ENCODE measurements at places on chromosomes 3 and 15. TPM values are rescaled to one million over a fixed set of nuclear protein-coding genes. Genes with fewer than 3 reads are reported as not detected.

MEX3B gene
- total RNA-seq: 1.9 TPM

JAGN1 gene
- 33.4 TPM for total RNA-seq

CD96 gene
- total RNA-seq: 0.42 TPM

MST1 gene
- total RNA-seq: 15.4 TPM

CKMT1B gene
- total RNA-seq: 24.4 TPM

DNA sequence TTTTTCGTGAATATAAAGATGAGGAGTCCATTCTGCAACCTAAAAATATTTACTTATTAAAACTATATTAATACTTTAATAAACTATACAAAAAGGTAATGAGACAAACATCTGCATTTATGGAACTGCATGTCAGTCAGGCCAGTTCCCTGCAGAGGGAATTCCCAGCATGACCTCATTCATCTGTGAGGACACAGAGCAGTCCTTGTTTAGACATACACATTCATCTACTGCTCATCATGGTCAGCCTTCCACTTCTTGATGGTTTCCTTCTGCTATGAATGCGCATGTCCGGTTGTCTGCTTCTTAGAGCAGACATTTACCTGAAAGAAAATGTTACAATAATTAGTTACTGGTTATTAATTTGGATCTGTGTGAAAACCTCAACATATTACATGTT, 3.3 kb upstream of the ACTR8 start:
- DNase-seq: no peak

- no peak for DNase-seq
Measured at GRCh38 chr3:12226031-12226430, 62.8 kb upstream of the PPARG start.

DNA sequence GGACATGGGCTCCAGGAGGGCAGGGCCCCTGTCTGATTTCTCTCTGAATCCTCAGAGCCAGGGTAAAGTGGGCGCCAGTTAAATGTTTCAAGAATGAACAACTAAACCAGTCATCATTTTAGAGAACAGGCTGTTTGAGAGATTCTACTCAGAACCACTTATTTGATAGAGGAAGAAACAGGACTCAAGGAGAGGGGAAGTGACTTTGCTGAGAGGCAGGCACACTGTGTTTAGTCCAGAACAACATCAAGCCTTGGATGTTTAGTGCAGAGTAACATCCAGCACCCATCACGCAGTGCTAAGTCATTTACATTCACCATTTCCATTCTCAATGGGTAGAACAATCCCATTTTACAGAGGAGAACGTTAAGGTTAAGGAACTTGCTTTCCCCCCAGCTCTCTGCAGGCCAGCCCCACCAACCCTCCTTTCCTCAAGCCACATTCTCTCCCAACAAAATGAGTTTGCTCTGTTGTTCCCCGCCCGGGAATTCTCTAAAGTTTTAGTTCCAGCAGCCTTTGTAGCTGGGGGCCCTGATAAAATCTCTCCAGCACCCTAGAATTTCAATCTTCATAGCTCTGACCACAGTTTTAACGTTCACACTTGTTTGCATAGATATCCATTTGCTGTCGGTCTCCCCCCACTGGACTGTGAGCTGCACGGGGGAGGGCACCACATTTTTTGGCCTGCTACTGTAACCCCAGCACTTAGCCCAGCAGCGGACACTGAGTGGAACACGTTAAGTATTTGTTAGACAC, 962 bp downstream of the NMNAT3 start:
- no peak for DNase-seq

GRCh38 chr3:195007151-195007550, 263.8 kb downstream of the XXYLT1 start:
- DNase-seq: no peak

DNA sequence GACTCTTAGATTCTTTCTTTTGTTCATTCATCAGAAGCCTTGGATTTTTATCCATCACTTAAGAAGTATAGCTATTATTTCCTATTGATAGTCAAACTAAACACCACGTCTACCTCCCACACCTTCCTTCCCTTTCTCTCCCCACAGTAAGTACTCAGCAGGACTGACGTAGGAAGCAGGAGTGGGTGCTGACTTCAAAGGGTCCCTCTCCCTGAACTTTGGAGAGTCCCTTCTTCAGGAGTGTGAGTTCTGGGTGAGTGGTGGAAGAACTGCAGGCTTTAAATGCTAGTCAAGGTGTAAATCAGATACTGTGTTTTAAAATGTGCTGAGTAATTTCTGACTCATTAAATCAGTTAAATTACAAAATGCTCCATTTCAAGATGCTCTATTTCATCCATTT, 126.5 kb upstream of the BFSP2 start:
- DNase-seq: no peak

- DNase-seq: no peak
Measured at GRCh38 chr3:61890586-61890985, 329.2 kb downstream of the PTPRG start.

DNA sequence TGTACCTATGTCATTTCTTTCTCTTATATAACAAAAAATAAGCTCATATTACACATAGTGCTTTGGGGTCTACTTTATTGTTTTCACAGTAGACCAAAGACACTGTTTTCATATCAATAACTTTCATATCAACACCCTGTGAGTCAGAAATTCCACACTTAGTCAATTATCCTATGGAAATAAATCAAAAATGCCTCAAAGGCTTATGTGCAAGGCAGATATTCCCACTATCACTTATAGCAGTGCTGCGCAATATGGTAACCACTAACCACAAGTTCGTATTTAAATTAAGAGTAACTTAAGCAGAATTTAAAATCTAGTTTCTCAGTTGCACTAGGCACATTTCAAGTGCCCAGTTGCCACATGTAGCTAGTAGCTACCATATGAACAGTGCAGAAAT, 15.9 kb downstream of the SCG3 start:
- no peak for DNase-seq

GRCh38 chr3:18444595-18445400, 19.7 kb upstream of the SATB1 start:
- no peak for DNase-seq

DNA sequence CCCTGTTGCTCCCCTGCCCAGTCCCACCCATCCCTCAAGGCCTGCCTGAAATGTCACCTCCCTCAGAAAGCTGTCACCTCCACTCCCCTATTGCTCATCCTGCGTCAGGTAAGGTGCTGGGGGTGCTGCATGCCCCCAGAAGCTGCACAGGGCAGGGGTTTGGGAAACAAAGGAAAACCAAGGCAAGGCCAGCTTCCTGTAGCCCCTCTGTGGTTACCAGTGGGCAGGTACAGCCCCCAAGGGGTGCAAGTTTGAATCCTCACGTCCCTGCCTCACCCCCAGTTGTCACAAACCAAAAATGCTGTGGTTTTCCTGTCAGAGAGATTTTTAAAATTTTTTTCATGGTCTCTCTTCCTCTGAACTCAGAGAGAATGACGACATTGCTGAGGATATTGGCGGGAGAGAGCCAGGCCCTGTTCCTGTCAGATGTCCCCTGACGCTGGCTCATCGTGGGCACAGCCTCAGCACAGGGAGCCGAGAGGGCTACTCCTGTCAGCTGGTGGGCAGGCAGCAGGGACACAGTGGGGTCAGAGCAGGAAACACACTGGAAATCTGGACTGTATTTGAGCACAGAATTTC, 27.0 kb downstream of the PSTPIP1 start:
- no peak for DNase-seq

DNA sequence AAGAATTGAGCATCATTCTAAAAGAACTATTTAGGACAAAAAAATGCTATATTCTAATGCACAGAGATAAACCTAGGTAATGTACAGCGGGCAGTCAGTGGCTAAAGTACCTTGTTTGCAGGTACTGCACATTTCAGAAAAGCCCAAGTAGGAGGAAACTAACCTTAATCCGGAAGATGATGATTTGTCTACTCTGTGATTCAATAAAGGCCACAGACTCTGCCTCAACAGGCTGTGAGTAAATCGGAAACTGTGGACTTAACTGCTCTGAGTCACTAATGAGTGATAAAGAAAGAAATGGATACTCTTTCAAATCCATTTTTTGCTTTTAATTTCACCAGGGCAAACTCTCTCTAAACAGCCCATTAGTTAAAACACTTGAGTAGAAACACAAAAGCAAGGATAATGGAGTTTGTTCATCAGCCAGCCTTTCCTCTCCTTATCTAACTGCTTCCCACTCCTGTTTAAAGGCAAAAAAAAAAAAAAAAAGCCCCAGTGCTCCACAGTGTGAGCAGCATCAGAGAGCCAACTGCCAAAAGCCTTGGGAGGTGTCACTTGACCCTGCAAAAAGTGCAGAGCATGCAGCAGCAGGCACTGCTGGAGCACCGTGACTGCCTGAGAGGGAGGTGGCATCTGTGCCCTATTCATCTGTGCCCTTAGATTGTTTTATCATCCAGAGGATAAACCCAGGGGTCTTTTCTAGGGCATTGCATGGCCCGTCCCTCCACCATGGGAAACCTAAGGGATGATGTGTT, 187.7 kb downstream of the SATB1 start:
- DNase-seq: peak; percentile 13

DNA sequence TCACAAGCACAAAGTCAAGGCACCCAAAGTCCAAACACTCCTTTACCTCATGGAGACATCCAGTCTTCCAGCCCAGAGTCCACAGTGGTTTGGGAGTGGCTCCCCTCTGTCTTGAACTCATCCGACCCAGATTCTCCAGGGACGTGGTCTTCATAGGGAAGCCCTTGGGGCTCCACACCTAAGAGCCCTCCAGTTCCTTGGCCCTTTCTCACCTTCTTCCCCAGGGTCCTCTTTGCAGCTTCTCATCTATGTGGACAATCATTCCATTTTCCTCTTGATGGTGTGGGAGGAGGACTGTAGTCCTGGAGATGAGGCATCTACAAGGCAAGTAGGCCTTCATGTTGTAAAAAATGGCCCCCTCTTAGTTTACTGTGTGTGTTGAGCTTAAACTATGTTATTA, 87.3 kb upstream of the RNF7 start:
- DNase-seq: no peak

DNA sequence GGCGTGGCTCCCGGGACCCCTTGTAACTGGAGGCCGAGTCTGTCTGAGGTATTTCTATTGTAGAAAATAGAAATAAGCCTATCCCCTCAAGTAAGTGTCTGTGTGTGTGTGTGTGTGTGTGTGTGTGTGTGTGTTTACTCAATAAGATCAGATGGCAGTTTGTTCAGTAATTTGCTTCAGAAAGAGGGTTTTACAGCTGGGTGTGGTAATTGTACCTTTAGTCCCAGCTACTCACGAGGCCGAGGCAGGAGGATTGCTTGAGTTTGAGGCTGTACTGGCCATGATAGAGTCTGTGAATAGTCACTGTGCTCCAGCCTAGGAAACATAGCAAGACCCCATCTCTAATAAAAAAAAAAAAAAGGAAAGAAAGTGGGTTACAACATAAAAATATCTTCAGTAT, 8.7 kb downstream of the SPINT1 start:
- DNase-seq: no peak

- no peak for DNase-seq
Measured at GRCh38 chr15:72047020-72047419, 70.9 kb downstream of the MYO9A start.

GRCh38 chr3:10337323-10338163, 16.6 kb upstream of the SEC13 start:
- DNase-seq: no peak

DNA sequence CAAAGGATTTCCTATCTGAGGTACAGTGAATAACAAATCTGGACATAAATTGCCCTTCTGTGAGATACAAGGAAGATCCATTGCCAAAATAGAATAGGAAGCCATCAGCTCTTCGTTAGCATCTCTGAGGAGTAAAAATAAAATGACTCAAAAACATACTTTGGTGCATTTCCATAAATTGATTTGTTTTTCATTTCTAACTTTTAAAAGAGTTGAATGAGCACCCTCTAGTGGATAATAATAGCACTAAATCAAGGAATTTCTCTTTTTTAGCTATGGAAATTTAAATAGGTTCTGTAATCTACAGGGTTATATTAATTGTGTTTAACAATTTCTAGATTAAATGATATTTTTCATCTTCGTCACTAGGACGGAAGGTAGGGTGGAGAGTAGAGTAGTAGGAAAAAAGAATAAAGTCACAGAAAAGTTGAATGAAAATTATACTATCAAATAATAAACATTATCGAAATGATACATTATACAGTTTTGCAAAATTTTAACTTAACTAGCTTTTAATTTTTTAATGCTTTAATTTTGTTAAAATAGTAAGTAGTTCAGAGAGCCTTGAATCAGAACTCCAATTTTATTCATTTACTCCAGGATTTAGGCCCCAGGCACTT, 6.4 kb downstream of the NSUN3 start:
- no peak for DNase-seq

DNA sequence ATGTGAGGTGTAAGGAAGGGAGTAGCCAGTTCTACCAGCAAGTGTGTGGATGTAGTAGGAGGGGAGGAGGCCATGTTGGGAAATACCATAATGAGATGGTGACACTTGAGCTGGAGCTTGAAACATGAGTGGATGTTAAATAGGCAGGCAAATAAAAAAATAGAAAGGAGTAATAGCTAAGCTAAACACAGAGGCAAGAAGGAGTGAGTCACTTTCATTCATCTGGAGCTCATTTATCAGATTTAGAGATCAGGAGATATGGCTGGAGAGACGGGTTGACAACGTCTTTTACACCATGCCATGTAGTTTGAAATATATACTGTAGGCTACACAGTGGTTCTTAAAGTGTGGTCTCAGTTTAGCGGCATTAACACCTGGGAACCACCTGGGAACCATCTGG, 390.5 kb downstream of the DIPK2A start:
- DNase-seq: no peak

DNA sequence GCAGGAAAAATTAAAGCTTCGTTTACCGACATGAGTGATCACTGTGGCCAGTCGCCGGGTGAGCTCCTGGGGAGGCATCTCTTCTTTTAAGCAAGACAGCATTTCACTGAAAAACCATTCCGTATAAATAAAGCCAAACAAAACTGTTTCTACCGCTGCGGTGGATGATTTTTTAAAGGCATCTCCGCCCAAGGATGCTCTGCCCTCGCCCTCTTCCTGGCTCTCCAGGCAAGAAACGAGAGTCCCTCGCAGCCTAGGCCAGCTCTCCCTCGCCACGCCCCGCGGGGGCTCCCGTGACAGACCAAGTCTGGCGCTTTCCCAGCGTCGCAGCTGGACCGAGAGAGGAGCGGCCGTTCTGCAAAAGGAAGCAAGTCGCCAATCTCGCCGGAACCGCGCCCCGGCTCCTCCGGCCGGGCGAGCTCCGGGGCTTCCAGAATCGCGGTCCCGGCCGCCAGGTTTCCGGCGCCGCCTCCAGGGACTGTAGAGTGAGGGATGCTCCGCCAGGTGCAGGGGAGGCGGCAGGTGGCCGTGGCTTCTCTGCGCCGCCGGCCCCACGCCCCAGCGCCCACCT, 458 bp downstream of the MCF2L2 start:
- DNase-seq: no peak

DNA sequence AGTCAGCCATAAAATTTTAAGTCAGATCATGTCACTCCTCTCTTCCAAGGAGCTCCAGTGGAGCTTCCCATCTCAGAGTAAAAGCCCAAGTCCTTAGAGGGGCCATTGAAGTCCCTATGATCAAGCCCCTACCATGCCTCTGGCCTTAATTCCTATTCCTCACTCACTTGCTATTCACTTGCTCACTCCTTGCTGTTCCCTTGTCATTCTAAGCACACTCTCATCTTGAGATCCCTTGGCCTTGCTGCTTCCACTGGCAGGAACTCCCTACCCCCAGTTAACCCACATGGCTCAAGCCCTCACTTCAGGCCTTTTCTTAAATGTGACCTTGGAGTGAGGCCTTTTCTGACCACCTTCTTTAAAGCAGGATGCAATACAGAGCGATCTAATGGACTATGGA, 12.3 kb upstream of the SECISBP2L start:
- DNase-seq: no peak

Data from HCT116 (cell line).